ENCODE measurements at places on chromosomes 2 and 18.

DNA sequence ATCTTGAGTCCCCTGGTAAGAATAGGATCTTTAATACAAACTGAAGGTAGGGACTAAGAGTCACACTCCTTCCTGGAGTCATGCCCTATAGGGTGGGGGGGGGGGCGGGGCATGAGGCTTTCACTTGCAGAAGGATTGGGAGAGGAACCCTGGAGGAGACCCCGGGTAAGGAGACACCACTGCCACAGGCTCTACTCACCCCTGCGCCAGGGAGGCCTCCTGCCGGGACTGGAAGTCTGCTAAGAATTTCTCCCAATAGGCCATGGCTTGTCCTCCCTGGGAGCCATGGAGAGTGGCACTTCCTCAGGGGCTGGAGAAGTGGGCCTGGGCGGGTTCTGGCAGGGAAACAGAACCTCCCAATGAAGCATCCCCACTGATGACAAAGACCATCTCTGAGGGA is 645.3 kb upstream of the RAB6C start:
- no peak for DNase-seq

DNA sequence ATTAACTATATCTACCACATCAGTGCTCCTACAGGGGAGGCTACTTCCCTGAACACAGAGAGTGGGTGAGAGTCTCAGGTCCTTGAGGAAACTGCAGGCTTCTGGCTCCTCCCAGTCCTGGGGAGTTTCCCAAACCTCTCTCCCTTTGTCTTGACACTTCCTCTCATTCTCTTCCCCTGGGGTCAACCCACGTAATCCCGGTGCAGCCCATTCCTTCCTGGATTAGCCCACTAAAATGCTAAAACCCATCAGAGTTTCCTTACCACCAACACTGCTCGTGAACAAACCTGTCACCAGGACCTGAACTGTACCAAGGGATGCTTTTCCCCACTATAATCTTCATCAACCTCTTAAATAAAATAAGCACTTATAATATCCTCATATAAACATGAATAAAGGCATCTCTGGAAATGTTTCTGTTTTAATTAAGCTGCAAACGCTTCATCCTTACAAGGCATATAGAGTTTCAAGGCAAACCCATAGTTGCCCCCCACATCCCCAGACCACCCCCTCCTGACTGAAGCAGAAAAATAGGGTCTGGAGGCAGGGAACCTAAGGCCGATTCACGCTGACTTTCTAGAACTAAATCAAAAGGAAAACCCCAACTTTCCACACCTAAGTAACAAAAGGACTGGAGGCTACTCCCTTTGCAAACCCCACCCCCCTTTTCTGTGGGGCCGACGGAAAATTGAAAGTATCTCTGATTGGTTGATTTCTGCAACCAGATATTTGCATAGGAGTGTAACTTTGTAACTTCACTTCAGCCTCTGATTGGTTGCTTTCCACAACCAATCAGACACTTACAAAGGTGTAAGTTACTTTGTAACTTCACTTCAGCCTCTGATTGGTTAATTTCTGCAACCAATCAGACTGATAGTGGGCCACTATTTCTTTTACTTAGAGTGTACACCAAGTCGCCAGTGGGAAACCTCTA is 19.0 kb downstream of the TMSB10 start:
- peak; percentile 45 for DNase-seq

DNA sequence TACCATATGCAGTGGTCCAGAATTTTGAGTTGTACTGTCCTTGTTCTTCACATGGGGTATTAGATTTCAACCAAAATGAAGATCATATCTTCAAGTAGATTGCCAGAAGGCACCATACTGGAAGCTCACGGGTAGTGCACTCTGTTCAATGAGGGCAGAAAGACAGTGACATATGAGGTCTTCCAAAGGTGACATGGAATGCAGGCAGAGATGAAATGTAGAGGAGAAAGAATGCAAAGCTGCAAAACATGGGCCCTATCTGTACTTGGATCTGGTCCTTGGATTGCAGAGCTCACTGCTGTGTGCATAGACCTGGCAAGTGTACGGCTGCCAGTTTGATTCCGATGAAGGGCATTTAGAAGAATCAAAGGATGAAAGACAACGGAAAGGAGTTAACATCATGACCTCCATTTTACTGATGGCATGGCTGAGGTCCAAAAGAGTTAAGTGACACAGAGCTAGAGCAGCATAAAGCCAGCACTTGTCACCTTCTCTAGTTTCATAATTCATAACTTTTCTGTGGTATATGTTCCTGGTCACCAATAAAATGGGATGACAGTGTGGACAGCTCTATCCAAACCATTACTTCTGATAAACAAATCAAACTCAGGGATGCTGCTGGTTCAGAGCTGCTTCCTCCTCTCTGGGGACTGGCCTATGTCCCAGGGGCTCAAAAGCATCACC is 64.7 kb downstream of the BCL2 start:
- no peak for DNase-seq

GRCh38 chr2:190199530-190199929 is 120.1 kb downstream of the HIBCH start:
- DNase-seq = no peak

DNA sequence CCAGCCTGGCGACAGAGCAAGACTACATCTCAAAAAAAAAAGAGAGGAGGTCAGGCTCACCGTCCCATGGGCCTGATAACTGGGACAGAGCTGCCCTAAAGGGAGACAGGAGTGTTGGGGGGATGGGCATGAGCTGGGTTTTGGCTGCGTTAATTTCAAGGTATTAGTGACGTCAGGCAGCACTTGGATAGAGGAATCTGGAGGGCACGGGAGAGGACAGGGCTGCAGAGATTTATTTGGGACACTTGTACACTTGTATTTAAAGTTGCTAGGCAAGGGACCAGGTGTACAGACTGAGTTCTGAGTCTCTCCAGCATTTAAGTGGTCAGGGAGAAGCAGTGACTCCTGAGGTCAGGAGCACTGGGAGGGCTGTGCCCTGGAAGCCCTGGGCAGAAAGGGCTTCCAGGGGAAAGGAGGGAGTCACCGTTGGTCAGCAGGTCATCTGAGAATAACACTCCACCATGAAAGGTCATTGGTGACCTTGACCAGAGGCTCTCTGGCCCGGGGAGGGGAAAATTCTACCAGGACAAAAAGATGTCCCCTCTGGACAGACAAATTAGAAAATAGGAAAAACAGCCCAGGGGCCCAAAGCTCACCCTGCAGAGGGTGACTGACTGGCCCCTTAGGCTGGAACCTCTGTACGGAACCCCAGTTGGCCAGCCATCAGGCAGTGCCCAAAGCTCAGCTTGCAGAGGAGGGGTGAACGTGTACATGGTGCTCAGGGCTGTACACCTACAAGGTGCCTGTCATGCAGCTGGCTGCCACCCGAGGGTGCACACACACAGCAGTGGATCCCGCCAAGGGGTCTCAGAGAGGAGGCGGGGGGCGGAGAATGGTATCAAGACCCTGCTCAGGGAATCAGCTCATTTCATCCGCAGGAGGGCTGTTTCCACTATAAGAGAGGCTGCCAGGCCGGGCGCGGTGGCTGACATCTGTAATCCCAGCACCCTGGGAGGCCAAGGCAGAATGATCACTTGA is 23.0 kb upstream of the CNNM3 start:
- DNase-seq = no peak

DNA sequence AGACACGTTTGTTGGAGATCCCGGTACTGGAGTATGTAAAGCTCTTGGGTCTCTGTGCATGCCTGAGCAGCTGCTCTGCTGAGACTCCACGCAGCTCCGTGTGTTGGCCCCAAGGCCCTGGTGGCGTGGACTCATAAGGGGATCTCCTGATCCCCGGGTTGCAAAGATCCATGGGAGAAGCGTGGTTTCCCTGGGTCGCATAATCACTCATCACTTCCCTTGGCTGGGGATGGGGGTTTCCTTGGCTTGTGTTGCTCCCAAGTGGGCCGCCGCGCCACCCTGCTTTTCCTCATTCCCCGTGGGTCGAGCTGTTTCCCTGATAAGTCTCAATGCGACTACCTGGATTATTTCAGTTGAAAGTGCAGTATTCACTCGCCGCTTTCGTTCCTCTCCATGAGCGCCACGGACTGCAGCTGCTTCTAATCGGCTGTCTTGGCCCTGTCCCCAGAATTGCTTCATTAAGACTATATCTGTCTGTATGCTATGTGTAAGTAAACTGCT is 76.0 kb downstream of the EPC2 start:
- no peak for DNase-seq

- no peak for DNase-seq
These were observed 439.7 kb upstream of the FANCL start for GRCh38 chr2:58680755-58681310.

GRCh38 chr18:57630002-57630753 is 8.5 kb upstream of the NARS1 start:
- DNase-seq = peak; percentile 96

DNA sequence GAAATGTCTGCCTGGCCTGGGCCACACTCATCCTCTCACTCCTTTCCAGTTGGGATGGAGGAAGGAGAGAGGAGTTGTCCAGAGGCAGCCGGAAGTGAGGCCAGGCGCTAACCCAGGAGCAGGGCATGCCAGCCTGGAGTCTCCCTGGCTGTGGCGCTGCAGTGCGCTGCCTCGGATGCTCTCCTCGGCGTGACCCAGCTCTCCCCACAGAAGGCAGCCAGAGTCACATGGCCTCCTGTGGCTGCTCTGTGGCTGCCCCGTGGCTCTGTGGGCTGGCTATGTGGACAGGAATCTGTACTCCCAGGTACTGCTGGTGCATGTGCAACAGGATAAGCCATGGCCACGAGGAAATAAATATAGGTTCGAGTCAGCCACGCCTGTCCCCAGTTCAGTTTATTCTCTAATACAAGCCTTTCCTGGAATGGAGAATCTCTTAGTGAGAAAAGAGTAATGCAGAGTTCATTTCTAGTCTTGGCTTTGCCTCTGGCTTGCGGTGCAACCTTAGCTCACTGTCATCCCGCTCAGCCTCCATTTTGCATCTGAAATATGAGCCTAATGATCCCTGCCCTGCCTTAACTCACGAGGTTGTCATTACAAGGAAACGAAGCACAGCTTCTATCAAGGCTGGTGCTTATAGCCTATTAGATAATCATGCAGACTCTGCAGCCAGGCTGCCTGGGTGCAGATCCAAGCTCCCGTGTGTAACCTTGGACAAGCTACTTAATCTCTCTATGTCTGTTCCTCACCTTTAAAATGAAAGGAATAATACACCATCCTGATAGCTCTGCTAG is 106.3 kb downstream of the ANTXR1 start:
- no peak for DNase-seq

GRCh38 chr2:133508546-133509165 is 59.6 kb downstream of the NCKAP5 start:
- DNase-seq = no peak

DNA sequence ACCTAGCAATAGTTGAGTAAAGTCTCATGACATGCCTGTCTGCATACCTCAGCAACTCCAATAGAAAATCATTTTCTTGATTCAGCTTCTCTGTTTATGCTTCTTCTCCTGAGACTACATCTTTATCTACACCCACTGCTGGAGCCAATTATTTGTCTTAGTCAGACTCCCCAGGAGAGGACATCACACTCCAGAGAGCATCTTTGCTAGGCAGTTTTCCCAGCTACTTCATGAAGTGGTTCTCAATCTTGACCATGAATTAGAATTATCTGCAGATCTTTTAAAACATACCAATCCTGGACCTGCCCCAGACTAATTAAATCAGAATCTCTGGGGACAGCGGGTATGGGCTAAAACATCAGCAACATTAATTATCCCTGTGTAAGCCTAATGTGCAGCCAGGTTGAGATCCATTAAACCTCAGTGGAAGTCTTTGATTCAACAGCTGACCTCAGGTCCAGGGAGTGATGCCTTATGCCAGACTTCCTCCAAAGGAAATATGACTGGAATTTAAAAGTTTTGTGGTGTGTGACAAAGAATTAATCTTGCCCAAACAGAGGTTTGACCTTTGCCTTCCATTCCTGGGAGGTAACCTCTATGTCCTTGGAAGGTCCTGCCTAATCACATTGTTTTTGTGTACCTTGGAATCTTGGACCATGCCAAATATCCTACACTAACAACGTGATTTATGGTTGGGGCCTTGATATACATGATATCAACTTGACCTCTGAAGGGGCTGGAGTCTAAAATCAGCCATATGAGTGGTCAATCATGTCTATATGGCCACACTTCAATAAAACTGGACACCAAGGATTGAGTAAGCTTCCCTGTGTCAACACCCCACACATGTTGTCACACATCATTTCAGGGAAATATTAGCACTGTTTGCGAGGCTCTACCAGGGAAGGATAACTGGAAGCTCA is 99.3 kb upstream of the DNAJC10 start:
- DNase-seq = peak; percentile 92
